ENCODE measurements at places on chromosomes 7 and 10.

DNA sequence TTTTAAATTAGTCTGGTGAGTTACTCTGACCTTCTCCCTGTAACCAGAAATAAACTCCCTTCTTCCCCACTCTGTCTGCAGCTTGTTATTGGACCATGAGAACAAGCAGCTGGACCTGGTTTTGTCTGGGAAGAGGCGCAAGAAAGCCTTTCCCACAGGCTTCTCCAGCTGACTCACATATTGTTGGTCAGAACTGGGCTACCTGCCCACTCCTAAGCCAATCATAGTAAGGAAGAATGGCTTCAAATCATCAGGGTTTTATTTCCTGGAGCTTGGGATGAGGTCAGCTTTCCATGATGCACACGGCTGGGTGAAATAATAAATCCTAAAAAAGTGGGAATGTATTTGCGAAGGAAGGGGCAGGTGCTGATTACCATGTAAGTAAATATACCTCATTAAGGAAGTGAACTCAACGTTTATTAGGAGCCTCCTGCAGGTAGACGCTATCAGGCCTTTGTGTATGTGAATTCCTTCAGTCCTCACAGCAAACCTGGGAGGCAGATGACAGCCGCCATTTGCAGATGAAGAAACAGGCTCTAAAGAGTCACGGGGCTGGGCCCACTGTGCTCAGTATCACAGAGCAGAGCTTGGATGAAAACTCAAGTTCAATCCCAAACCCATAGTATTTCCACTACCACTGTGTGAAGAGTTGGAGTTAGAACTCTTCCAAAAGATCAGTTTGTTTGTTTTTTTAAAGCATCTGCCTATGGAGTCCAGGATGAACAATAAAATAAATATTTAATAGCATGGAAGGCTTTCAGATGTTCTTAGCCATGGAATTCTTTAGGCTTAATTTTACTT is 32.8 kb downstream of the IL15RA start:
- no peak for DNase-seq

- no peak for DNase-seq
Observed at GRCh38 chr10:10320956-10321355, 696.7 kb upstream of the CELF2 start.

GRCh38 chr7:136336932-136337331 is 359.8 kb upstream of the MTPN start:
- DNase-seq, result no peak

DNA sequence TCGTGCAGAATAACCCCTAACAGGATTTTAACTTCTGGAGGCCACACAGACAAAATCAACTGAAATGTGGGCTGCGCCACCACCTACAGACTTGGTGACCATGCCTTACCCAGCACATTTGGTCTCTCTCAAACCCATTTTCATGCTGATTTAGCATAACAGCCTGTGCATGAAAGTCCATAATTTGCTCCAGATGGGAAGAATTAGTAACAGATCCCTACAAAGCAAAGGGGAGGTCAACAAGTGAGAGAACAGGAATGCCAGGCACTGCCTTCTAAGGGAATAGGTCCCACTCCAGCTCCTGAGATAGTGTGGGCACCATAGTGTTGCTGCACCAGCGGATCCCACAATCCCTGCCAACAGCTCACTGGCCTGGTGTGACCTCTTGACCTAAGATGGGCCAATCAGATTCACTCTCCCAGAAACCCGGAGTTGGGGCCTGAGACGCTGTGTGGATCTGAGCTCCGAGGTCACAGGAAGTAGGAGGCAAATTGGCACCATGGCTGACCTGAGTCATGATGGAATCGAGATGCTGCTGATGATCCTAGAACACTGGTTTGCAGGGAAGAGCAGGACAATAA is 32.4 kb downstream of the SLIT1 start:
- DNase-seq, result no peak

- no peak for DNase-seq
Observed at GRCh38 chr10:72639441-72639873, 13.6 kb upstream of the MICU1 start.

DNA sequence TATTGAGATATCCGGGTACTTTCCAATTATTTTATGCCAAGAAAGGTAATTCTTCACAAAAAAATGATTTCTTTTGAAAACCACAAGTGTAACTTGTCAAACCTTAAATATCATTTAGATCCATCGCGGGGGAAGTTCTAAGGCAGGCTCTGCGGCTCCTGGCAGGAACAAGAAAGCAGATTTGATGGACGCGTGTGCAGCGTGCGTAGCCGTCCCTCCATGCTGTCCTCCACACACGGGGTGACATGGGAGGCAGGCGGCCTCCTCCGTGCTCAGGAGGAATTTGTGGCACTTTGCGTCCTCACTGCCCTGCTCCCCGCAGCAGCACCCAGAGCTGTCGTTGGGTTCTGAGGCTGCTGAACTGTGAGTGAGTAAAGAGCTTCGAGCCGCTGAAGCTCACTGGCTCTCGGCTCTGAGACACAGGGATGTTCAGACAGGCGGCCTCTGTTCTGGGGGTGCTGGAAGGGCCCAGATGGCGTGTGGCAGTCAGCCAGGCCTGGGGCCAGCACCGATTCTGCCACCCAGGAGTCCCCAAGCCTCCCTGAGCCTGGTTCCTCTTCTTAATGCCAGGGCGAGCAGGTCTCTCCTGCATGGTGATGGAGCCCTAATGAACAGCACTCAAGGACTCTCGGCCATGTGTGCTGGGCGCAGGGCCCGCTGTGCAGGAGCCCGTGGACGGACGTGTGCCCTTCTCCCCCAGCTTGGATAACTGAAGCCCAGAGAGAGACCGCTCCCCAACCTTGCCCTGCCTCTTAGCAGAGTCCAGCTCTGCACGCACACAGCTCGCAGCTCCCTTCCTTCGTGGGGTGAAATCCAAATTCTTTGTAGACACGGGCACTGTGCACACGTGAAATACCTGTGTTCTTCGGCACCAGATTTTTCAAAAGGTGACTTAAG is 185.4 kb upstream of the SHH start:
- DNase-seq, result no peak

GRCh38 chr10:56836659-56837058 is 475.6 kb upstream of the ZWINT start:
- no peak for DNase-seq

- no peak for DNase-seq
Observed at GRCh38 chr10:121041906-121042305, 190.7 kb downstream of the WDR11 start.

DNA sequence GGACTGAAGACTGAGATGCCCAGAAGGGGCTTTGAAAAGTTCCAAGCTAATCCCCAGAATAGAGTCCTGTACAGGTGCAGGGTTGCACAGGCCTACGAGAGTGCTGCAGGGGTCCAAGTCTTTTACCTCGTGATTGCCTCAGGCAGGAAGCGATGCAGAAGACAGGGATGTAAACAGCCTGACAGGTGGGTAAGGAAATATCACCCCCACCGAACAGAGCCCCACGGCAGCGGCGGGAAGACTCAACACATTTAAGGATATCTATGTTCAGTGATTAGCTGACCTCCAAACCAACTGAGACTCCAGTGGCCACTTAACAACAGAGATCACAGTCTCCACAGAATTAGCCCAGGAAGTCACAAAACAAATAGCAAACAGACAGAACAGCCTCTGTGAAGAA is 73.9 kb upstream of the VIPR2 start:
- DNase-seq, result no peak

GRCh38 chr7:29915481-29916215 is 74.0 kb downstream of the SCRN1 start:
- no peak for DNase-seq

DNA sequence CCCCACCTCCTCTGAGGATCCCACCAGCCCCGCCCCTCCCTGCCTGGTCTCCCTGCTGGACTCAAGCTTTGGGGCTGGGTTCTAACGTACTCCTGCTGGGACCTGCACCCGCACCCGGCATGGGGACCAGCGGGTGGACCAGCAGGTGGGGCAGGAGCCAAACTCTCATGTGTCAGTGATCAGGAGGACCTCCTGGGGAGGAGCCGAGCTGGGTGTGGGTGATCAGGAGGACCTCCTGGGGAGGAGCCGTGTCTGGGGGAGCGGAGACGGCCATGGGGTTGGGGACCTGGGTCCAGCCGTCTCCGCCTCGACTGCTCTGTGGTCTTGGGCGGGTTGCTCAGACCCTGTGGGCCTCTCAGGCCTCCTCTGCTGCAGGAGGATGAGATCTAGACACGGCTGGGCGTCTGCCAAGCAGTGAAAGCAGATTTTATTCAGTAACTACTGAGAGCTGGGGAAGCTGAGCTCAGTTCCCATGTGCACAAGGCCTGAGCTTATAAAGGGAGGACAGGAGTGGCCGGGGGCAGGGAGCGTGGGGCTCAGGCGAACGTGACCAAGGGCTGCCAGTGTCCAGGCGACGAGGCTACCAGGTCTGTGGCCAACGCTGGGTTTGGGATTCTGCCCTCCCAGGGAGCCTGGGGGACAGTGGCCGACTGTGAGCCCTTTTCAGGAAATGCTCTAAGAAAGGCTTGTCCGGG is 33.6 kb upstream of the UTF1 start:
- no peak for DNase-seq

DNA sequence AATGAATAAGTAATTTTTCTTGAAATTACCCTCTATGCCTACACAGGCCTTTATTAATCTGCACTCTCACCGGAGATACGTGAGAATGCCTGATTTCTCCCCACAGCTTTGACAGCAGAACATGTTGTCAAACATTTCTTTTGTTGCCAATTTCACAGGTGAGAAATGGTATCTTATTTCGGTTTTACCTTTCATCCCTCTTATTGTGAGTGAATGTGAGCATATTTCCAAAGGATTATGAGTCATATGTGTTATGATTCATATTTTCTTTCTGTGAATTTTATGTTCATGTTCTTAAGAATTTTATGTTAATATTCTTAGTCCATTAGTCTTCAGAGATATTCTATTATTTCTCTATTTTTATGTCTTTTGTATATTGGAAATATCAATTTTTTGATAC is 965.1 kb downstream of the CCSER2 start:
- DNase-seq, result no peak

DNA sequence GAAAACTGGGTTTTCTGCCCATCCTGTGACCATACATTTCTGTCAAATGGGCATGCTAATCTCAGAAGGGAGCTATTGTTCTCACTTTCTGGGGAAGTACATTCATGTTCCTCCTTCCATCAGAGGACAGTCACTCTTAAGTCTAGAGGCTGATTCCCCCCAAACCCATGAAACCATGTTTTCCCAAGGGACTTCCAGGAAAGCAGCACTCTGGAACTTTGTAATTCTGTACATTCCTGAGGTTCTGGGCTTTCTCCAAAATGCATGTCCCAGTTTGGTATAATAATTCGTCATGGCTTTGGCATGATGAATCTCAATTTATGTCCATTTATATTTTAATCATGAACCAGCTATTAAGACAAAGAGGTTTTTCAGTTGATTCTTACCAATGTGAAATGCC is 688.1 kb downstream of the LRMDA start:
- DNase-seq, result no peak

- no peak for DNase-seq
Observed at GRCh38 chr7:68439897-68440296, 1158.4 kb upstream of the AUTS2 start.

DNA sequence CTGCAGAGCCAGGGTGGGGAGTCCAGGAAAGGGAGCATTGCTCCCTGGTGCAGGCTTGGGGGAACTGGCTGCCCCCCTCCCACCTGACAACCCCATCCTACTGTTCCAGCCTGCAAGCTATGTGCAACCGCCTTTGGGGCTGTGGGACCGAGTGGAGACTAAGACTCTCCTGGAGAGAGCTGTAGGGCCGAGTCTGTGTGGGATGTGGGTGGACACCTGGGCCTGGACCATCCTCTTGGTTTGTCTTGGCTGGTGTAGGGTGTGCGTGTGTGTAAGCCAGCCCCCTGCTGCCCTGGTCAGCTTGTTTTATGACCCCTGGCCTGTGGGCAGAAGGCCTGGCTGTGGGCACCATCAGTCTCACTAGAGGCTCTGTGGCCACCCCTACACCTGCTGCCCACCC is 1.6 kb upstream of the RAMP3 start:
- DNase-seq, result no peak

GRCh38 chr7:157438121-157439025 is 101.6 kb downstream of the DNAJB6 start:
- no peak for DNase-seq

GRCh38 chr7:118041251-118041878 is 142.6 kb upstream of the LSM8 start:
- DNase-seq, result no peak

DNA sequence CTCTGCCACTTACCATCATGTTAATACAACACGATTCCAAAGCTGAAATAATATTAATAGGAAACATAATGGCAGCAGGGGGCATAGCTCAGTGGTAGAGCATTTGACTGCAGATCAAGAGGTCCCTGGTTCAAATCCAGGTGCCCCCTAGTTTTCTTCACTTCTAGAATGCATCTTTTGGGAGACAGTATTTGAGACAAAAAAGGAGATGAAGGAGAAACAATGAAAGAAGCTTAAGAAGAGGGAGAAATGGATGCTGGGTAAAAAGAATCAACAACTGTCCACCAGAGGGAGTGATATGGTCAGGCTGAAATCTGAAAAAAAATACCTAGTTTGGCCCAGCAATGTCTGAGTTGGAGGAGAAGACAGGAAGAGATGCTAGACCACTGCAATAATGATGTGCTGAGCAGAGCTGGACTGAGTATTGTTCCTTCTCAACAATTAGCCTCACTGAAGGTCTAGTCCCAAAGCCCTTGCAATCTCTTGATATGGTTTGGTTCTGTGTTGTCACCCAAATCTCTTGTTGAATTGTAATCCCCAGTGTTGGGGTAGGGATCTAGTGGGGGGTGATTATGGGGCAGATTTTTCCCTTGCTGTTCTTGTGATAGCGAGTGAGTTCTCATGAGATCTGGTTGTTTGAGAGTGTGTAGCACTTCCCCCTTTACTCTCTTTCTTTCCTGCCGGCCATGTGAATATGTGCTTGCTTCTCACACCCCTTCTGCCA is 48.3 kb downstream of the ZNF783 start:
- no peak for DNase-seq

DNA sequence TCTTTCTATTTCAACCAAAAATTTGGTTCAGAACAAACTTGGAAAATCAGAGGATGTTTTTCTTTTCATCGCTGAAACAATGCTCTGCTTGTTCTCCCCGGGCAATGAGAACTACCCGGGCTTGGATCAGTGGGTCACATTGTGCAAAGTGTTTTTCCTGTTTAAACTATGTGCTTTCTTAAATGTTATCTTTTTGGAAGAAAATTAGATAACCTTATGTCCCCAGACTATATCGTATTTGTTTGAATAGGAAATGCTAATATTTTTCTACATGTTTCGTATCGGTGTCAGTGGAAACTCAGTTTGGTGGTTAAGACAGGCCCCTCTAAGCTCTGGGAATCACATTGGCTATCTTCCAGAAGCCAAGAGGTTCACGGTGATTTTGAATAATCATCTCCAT is 319.5 kb upstream of the NFE2L3 start:
- DNase-seq, result no peak

- DNase-seq, result no peak
Observed at GRCh38 chr10:46033602-46034011, 3.2 kb upstream of the NCOA4 start.

GRCh38 chr10:73247509-73248258 is 629 bp upstream of the DNAJC9 start:
- no peak for DNase-seq
